ENCODE measurements at places on chromosomes 12 and 14.

GRCh38 chr12:25590011-25590721, 37.1 kb upstream of the LMNTD1 start:
- no peak for DNase-seq

DNA sequence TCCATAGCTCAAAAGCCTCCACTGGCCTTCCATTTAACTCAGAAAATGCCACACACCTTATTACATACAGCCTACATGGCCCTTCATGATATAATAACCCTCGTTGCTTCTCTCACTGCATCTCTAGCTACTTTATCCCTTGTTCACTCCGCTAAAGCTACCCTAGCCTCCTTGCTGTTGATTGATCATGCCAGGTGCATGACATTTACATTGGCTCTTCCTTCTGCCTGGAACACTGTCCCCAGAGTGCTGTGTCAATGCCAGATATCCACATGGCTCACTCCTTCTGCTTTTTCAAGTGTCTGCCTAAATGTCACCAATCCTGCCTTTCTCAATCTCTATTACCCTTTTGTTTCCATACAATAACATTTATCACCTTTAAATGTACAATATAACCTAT, 58.3 kb downstream of the CAND1 start:
- DNase-seq, result no peak

DNA sequence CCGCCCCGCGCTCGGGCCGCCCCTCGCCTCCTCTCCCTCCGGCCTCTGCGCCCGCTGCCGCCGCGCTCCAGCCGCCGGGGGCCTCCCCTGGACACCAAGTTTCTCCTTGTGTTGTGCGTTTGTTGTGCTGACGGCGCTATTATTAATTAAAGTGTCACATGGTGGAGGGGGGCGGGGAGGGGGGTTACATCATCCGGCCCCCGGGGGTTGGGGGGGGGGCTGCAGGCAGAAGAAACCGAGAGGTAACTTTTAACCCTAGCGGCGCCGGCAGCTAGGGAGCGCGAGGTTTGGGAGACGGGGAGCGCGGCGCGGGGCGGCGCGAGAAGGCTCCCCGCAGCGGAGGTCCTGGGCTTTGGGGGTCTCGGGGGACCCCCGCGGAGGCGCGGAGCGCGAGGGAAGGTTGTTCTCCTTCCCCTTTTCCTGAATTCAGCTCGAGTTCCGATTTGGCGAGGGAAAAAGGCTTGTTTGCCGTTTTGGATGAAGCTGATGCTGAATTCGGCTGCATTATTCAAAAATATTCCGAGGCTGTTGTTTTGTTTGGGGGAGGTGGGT, at the start of gene HRK:
Gene HRK, minus strand, starts transcription at position 117 of the 552 bp plus-strand sequence. CDS start 134 bp downstream, outside the sequence.
- no peak for DNase-seq

- DNase-seq, result no peak
Measured at GRCh38 chr12:53599579-53599978, 26.6 kb downstream of the ATF7 start.

Measured in CD4-positive, alpha-beta T cell treated with Interleukin-2 at 100 ng/mL for 4 hours (primary cell).